ENCODE measurements at places on chromosomes 2 and 18.

GRCh38 chr18:69031571-69031970, 233.7 kb downstream of the CCDC102B start:
- DNase-seq: no peak

DNA sequence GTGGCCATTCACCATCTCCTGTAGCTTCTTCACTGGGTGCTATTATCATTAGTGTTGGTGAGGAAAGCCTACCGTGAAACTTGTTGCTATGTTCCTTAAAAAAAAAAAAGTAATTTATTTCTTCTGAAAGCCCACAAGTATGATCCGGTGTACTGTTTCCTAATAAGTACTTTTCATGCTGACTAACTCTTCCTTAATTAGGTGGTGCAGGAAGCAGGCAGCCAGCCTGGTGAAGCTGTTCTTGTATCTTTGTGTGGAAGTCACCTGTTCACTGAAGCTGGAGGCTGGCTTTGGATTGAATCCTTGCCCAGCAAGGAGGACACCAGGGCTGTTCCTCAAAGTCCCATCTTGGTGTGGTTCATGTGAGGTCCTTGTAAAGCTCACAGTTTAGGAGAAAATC, 321.7 kb upstream of the THSD7B start:
- no peak for DNase-seq

- no peak for DNase-seq
Observed at GRCh38 chr2:154032220-154032619, 160.5 kb downstream of the GALNT13 start.

- no peak for DNase-seq
Observed at GRCh38 chr2:1823187-1824169, 79.2 kb upstream of the PXDN start.

DNA sequence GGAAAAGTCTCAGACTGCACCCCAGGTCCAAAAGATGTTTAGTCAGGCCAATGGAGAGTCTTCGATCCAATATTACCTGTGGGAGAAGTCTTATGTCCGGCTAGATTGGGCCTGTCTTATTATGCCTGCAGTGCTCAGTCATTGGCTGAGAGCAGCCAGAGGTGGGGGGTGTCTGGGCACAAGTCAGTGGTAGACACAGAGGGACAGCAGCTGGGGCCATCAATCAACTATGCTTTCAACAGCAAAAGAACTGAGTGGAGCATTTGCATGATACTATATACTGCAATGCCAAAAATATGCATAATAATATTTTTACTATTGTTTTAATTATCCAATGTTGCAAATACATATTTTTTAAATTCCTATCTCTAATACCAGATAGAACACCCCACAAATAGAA, 298.6 kb upstream of the CDH20 start:
- no peak for DNase-seq

DNA sequence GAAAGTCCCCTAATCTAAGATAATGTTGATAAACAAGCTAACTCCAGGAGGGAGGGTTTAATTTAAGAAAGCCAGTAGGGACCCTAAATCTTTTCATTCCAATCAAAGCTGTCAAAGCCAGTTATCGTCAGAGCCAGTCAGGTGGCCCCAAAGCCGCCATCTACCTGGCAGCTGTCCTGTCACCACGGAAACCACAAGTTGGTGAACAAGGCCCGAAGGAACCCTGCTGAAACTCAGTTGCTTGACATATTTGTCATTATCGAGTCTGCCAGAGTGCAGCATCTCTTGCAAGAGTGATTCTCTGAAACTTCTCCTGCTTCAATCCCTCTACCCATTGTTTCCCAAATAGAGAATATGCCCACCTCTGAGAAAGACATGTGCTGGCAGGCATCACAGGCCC, 30.8 kb upstream of the POLE4 start:
- DNase-seq: no peak

Data from A549 (cell line).